ENCODE measurements at places on chromosomes 6 and 20. TPM values are rescaled to one million over a fixed set of nuclear protein-coding genes. Genes with fewer than 3 reads are reported as not detected.

DNA sequence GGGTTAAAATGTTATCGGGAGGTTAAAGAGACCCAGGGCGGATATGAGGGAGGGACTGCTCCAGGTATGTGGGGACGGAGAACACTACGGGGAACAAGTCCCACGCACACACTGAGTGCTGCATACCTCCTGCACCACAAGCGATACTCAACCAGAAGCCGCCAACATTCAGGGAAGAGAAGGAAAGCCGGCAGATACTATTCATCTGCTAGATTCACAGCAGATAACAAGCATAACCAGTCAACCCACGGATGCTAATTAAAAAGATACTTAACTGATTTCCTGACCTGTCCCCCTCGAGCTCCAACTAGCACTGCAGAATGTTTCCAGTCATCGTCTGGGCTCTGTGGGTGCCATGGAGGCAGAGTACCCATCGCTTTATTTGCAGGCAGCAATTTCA is 45.1 kb upstream of the RPS6KA2 start:
- H3K27ac ChIP-seq = no peak overlapping the region
- no peak for DNase-seq
- peaks cover 18% of the 10 kb centered on the region for H3K4me1 ChIP-seq
- H3K27me3 ChIP-seq = peaks cover 15% of the 10 kb centered on the region

- H3K27me3 ChIP-seq = no peaks in the 10 kb centered on the region
- no peak overlapping the region for H3K27ac ChIP-seq
- peak; percentile 90 for DNase-seq
- H3K4me3 ChIP-seq = no peak overlapping the region
These were observed 28.5 kb upstream of the PIM1 start for GRCh38 chr6:37141281-37142049.

- no peaks in the 10 kb centered on the region for H3K27me3 ChIP-seq
- H3K27ac ChIP-seq = peak overlapping the region; percentile 97
- DNase-seq = peak; percentile 83
- peak overlapping the region; percentile 91 for H3K4me3 ChIP-seq
- peaks cover 5% of the 10 kb centered on the region for H3K4me1 ChIP-seq
These were observed 1.3 kb downstream of the CEP85L start for GRCh38 chr6:118649918-118650581.

- DNase-seq = peak; percentile 63
- H3K27ac ChIP-seq = no peak overlapping the region
- no peaks in the 10 kb centered on the region for H3K4me1 ChIP-seq
- no peak overlapping the region for H3K4me3 ChIP-seq
These were observed 935.1 kb downstream of the KIF16B start for GRCh38 chr20:15637950-15638754.

DNA sequence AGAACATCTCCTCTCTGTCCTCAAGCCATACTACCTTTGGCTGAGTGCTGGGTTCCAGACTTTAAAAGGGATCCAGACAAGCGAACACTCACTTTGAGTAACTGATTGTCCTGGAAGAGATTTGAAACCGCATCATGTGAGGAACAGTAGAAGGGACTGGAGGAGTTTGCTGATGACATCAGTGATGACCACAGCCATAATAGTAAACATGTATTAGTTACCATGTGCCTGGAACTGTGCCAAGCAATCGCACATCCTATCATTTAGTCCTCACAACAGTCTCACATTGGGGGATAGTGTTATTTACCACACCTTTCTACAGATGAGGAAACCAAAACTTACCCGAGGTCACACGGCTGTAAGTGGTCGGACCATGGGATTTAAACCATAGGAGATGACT is 39.8 kb downstream of the ARMC2 start:
- no peak overlapping the region for H3K27ac ChIP-seq
- no peaks in the 10 kb centered on the region for H3K4me1 ChIP-seq
- DNase-seq = no peak
- no peaks in the 10 kb centered on the region for H3K36me3 ChIP-seq
- H3K27me3 ChIP-seq = no peaks in the 10 kb centered on the region
- H3K4me3 ChIP-seq = no peak overlapping the region

- H3K27ac ChIP-seq = no peak overlapping the region
- H3K4me1 ChIP-seq = peaks cover 3% of the 10 kb centered on the region
- H3K27me3 ChIP-seq = no peaks in the 10 kb centered on the region
- H3K4me3 ChIP-seq = no peak overlapping the region
- no peak for DNase-seq
These were observed 127.4 kb upstream of the SPACA1 start for GRCh38 chr6:87920245-87920644.

GRCh38 chr6:33030245-33030644 is 20.9 kb upstream of the HLA-DOA start:
- DNase-seq = no peak
- no peak overlapping the region for H3K4me3 ChIP-seq
- no peaks in the 10 kb centered on the region for H3K36me3 ChIP-seq

DNA sequence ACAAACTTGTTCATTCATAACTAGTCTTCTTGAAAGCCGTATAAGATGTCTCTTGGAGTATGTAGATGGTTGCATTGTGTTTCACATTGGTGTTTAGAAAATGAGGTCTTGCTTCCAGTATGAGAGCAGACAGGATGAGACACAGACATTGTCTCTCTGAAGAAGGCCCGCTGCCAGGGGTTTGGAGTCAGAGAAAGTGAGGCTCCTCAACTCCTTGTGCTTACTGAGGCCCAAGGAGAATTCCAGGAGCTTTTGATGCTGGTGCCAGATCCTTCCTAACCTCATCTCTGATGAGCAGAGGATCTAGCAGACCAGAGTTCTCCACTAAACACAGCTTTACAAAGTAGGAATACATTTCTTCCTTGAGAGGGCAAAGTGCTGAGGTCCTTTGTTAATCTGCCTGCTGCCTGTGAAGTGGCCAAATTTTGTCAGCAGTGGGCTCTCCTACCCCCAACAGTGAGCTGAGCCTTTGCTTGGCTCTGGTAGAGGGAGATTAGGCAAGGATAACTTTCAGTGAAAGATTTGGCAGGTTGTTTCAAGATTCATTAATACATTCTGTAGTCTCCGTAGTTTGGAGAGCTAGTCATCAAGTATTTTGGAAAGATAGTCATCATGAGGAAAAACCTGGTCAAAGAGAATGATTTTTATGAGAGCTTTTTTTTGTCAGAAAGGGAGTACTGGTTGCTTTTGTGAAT is 9.7 kb downstream of the MAPRE1 start:
- peaks cover 9% of the 10 kb centered on the region for H3K4me1 ChIP-seq
- peaks cover 40% of the 10 kb centered on the region for H3K36me3 ChIP-seq
- peak overlapping the region; percentile 7 for H3K27ac ChIP-seq

GRCh38 chr6:80467408-80467807 is 360.9 kb downstream of the BCKDHB start:
- H3K36me3 ChIP-seq = no peaks in the 10 kb centered on the region
- no peak overlapping the region for H3K27ac ChIP-seq
- no peaks in the 10 kb centered on the region for H3K27me3 ChIP-seq
- no peak overlapping the region for H3K4me3 ChIP-seq

GRCh38 chr6:21022343-21023107 is 488.3 kb downstream of the CDKAL1 start:
- no peaks in the 10 kb centered on the region for H3K36me3 ChIP-seq
- H3K27me3 ChIP-seq = no peaks in the 10 kb centered on the region
- no peak overlapping the region for H3K4me3 ChIP-seq
- no peak for DNase-seq
- H3K4me1 ChIP-seq = no peaks in the 10 kb centered on the region
- H3K27ac ChIP-seq = no peak overlapping the region

GRCh38 chr20:53216856-53217576 is 244.9 kb downstream of the TSHZ2 start:
- H3K27me3 ChIP-seq = no peaks in the 10 kb centered on the region
- H3K27ac ChIP-seq = no peak overlapping the region
- no peak overlapping the region for H3K4me3 ChIP-seq
- H3K36me3 ChIP-seq = no peaks in the 10 kb centered on the region
- peak; percentile 73 for DNase-seq
- H3K4me1 ChIP-seq = peaks cover 4% of the 10 kb centered on the region

DNA sequence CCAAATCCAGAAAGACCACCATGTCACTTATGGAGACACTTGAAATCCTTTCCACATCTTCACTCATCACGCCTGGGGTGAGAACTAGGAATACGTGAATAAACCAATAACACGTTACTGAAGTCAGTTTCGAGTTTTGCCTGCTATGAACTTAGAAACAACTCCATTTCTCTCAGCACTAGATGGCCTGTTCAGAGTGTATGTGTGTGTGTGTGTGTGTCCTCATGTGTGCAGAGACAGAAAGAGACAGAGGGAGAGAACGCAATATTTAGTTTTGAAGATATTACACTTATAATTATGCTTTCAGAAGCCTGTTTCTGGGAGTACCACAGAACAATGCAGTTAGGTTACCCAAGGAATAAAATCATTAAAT is 81.2 kb upstream of the CCN6 start:
- DNase-seq = peak; percentile 55
- no peak overlapping the region for H3K4me3 ChIP-seq
- H3K4me1 ChIP-seq = peaks cover 11% of the 10 kb centered on the region
- no peaks in the 10 kb centered on the region for H3K27me3 ChIP-seq
- H3K36me3 ChIP-seq = no peaks in the 10 kb centered on the region
- H3K27ac ChIP-seq = peak overlapping the region; percentile 88

DNA sequence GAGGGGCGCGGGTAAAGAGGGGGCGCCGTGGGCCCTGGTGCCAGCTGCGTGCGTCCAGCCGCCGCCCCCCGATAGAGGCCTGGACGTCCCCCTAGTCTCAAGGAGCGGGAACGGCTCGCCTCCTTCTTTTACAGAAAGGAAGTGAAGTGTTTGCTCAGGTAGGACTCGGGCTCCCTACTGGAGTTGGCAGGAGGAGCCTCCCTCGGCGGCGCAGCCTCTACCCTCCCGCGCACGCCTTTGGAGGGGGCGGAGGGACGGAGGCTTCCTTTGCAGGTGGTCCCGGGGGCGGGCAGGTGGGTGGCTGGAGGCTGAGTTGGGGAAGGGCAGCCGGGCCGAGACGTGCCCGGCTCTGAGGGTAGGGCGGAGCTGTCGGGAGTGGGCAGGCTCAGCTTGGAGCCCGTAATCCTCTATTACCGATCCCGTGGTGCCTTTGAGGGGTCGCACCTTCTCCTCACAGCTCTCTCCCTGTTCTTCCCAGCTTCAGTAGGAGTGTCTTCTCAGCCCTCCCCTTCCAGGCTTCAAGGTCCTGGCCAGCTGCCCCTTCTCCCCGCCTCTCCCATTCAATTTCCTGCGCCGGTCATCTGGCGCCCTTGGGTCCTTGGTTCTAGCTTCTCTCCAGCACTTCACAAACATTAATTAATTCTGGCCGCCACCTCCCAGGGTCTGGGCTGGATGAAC is 728 bp downstream of the ITPR3 start:
- H3K4me1 ChIP-seq = peaks cover 21% of the 10 kb centered on the region
- peak overlapping the region; percentile 29 for H3K27ac ChIP-seq

EPPIN gene
- not detected for total RNA-seq

LGSN gene
- total RNA-seq = not detected

ADA gene
- 4.0 TPM for total RNA-seq

ITPA gene
- 45.0 TPM for total RNA-seq

OPRM1 gene
- total RNA-seq = not detected

GRM1 gene
- total RNA-seq = 0.09 TPM

RIPOR2 gene
- 17.9 TPM for total RNA-seq
